KBM-7 (cell line): ENCODE measurements at places on chromosomes 3 and 15.

GRCh38 chr15:59174835-59175831 is 31.5 kb upstream of the LDHAL6B start:
- peak; percentile 70 for DNase-seq

GRCh38 chr3:4748701-4749378 is 230.4 kb upstream of the BHLHE40 start:
- DNase-seq = no peak

GRCh38 chr15:70596354-70597055 is 166.9 kb downstream of the UACA start:
- no peak for DNase-seq

- DNase-seq = peak; percentile 63
Observed at GRCh38 chr15:101124731-101125451, 127.0 kb downstream of the CHSY1 start.

DNA sequence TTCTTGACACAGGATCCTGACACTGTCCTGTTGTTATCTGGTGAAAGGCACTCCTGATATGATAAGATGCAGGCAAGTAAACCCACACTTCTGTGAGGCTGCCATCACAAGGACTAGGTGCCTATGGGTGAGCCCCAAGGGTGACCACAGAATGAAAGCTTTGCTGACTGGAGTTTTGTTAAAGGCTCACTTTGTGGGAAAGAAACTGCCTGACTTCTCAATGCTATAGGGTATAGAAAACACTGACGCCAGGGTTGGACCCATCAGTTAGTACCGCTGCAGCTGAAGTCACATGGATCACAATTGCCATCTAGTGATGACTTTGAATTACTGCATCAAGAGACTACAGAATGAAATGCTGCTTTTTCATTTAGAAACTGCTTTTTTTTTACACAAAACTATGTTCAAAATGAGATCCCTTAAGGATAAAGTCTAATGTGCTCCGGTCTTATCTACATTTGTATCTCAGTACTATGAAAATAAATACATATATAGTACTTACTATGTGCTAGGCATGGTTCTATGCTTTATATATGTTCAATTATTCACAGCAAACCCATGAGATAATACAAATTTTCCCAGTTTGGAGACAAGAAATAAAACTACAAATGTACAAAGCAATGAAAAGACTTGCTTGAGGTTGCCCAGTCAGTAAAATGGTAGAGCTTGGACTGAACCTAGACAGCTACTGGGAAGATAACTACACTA is 64.2 kb upstream of the CMSS1 start:
- DNase-seq = peak; percentile 35

DNA sequence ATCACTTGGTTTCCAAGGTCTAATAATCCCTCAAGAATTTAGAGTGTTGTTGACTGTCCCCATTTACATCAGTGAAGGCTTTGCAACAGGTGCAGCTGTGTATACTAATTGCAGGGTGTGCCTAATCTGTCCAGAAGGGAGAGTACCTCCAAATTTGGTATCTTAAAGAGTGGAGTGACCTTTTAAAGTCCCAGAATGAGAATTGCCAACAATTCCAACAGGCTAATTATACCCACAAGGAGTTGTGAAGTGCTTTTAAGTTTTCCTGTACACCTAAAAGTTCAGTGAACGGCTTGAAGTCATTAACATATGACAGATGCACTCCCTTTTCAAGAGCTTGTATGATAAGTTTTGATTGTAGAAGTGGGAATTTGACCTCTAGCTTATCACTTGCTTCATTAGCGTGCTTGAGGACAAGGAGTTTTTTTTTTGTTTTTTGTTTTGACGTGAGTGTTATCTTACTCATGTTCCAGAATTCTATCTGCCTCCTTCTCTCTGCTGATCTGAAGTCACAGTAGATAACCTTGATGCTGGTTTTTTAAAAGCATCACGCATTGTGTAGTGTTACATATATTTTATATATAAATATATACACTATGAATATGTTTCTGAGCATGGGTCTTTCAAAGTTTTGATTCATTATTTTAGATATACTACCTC is 26.3 kb downstream of the CDIN1 start:
- DNase-seq = no peak

DNA sequence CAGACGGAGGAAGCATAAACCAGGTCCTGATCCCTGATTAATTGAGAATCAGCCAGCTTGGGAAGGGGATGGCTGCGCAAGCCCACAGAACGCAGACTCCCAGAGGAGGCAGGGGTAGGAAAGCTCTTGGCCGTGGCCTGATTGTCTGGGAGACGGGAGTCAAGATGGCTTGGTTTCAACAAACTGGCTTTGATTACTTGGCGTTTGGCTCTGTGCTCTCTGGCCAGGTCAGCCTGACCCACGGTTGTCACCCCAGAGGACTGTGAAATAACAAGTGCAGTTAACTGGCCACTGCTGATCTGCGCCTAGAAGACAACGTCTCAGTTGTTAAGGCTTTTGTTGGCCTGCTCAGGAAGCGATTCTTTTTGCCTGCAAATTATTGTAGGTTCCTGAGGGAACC is 387.0 kb upstream of the PROK2 start:
- DNase-seq = no peak

GRCh38 chr15:78312957-78313356 is 13.5 kb upstream of the SKIC8 start:
- no peak for DNase-seq

DNA sequence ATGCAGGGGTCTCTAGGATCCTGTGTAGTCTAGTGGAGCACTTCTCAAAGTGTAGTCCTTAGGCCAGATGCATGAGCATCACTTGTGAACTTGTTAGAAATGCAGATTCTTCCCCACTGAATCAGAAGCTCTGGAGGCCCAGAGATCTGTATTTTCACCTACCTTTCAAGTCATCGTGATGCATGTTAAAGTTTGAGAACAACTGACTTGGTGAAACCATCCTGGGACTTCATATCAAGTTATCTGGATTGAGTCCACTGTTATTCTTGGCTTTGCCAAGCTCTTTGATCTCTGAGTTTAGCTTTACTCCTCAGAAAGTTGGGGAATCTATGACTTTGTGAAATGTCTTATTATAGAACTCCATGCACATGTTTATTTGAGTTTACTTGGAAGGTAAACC is 78.5 kb downstream of the ARNT2 start:
- DNase-seq = no peak

DNA sequence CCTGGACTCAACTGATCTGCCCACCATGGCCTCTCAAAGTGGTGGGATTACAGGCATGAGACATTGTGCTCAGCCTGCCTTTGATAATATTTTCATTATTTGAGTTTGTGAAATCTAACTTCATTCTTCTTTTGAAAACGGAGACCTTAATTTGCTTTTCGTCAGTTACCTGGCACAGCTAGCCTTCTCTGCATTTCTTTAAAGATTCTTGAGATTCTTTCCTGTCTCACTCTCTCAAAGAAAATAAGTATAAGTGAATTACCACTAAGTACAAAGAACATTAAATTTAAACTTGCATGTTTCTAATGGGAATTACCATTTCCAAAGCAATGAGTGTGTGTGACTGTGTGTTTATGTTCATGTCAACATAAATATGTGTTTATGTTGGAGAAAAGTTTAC is 187.9 kb downstream of the NFKBIZ start:
- DNase-seq = no peak

DNA sequence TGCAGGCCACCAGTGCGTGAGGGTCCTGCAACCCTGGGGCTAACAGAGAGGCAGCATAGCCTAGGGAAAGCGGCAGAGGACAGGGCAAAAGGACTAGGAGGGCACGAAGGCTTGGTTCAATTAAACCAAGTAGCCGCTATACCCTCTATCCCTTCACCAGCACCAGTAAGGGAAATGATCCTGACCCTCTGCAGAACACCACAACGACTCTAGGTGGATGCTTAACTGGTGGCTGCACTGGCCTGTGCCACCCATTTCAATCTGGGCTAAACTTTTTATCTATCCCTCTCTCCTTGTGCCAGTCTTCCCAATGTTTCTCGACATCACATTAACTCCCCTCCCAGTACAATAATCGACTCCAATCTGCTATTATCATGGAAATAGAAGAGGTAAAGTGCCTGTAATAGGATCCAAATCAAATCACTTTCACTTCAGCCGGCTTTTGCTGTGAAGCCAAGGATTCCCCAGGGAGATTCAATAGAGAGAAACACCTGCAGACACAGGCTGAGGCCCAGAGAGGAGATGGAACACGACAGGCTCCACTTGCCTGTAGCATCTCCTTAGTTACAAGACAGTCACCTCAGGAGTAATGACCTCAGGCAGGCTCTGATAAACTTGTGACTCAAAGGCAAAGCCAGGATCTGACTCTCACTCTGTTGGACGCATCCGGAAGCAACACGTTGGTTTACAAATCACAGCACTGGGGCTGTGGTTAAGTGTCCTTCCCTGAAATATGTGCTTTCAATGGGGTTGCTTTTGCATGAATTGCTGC is 791.6 kb upstream of the ARRDC4 start:
- DNase-seq = no peak

- no peak for DNase-seq
Observed at GRCh38 chr3:183182732-183183610, 20.4 kb upstream of the LAMP3 start.

DNA sequence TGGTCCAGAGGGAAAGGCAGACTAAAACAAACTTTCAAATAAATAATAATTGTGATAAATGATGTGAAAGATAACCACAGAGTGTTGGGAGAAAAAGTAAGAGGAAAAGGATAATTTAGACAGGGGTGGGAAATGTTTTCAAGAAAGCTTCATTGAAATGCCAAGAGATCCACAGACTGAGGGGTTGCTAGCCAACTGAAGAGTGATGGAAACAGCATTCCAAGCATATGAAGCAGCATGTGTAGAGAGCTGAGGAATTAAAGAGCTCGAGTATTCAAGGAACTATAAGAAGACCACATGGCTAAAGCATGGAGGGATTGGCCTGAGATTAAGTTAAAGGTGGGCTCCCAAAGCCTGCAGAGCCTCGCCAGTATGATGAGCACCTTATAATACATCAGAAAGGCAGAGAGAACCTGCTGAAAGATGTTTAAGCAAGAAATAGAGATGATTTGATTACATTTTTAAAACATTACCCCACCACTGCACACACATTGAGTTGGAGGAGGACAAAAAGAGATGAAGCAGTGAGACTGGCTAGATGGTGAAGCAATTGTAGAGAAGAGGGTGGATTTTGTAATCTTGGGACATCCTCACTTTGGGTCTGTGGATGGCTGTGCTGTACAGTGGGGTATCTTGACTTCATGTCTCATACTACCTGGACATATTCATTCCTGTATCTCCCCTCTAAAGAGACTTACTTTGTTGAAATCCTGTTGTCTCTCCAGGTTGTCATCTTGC is 100.8 kb downstream of the STAC start:
- no peak for DNase-seq

GRCh38 chr15:67807836-67808235 is 17.5 kb upstream of the SKOR1 start:
- no peak for DNase-seq

DNA sequence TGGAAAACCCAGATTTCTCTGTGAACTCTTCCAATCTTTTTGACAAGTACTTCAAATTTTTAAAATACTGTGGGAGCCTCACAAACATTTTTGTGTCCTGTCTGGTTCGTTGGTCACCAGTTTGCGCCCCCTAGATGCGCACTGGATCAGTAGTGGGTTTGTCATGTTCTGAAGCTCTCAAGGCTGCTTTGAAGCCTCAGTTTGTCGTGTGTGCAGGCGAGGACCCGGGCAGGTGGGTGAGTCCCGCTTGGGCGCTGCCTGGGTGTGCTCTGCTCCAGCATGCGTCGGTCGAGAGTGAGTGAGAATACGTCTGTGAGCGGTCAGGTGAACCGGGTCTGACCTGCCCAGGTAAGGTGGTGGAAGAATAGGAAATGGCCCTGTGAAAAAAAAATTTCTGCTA is 17.3 kb upstream of the AEN start:
- DNase-seq = no peak

DNA sequence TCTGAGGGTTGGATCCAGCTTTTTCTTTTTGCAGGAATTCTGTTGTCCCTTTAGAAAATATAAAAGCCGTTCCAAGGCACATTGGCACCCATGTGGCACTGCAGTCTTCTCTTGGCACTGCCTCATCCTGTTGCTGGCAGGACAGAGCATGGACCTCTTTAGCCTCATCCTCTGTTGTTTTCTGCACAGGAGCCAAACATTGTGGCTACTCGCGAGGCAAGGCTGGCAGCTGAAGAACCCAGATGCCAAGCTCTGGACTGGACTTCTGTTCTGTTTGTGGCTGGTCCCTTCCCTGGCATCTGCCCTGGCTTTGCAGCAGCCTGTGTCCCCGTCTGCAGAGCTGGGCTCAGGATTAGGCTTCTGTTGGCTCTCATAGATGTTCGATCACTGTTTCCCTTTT is 224.7 kb upstream of the TBC1D5 start:
- DNase-seq = no peak

GRCh38 chr15:68418611-68419161 is 13.3 kb downstream of the ITGA11 start:
- no peak for DNase-seq

DNA sequence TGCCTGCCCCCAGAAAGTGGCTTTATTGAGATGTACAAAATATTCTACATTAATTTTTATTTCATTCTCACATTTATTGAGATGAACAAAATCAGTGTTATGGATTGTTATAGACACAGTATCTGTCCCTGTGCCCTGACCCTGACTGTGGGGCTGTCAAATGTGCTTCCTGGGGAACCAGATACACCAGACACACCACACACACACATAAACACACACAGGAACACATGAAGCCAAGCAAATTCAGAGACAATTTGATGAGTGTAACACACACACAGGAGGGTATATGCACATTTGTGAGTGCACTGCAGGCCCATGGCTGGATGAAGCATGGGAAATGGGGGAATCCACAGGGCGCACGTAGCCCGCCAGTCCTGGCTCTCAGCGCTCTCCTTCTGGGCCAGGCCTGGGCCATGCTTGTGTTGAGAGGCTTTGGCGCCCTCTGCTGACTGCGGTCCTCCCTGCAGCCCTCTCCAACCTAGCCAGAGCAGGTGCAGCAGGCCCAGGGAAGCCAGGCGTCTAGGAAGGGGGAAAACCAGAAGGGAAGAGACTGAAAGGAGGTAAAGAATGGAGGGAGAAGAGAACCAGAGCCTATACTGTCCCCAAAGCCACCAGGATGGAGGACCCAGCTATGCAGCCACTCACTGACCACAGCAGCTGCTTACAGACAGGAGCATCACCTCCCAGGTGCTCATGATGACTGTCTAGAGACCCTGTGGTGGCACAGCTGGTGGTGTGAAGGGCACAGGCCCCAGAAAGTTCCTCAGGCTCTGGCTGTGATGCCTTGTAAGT is 18.0 kb upstream of the LOXL1 start:
- DNase-seq = peak; percentile 91

DNA sequence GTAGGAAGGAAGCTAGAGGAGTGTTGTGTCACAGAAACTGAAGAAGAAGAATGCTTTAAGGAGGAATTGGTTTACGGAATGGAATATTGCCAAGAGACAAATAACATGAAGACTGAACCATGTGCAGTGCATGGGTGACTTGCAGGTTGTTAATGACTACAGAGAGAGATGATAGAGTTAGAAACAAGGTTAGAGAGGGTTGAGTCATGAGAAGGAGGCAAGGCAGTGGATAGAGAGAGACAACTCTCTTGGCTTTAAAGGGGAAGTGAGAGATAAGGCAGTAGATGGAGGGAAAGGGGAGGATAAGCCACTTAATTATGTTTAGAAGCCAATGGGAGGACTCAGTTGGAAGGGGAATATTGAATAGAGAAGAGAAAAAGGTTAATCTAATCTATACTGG is 119.3 kb upstream of the CCNL1 start:
- no peak for DNase-seq

- DNase-seq = no peak
Observed at GRCh38 chr15:69869881-69870505, 227.7 kb downstream of the TLE3 start.
